ENCODE measurements at places on chromosomes 7 and 10. TPM values are rescaled to one million over a fixed set of nuclear protein-coding genes. Genes with fewer than 3 reads are reported as not detected.

DNA sequence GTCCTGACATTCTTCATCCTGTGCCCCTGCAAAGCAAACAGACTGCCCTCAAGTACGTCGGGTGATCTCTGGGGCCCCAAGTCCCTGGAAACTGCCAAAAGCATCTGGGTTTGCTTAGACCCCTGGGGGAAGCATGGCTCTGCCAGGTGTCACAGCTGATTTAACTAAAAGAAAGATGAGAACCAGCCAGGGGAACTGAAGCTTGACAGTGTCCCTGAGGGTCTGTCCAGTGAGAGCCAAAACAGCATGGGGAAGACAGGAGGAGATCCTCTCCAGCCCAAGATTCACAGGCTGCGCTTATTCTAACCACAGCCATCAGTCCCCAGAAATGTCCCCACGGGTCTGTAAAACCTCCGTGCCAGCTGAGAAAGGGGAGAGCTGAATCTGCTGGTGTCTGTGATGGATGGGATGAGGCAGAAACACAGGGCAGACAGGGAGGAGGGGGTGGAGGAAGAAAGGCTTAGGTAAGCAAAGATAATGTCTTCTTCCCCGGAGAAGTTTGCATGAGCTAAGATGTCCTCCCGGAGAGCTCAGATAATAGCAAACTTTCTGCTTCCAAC lies 21.3 kb downstream of the CCDC3 start:
- no peak for DNase-seq

Gene FIS1
- total RNA-seq, result 126 TPM

DNA sequence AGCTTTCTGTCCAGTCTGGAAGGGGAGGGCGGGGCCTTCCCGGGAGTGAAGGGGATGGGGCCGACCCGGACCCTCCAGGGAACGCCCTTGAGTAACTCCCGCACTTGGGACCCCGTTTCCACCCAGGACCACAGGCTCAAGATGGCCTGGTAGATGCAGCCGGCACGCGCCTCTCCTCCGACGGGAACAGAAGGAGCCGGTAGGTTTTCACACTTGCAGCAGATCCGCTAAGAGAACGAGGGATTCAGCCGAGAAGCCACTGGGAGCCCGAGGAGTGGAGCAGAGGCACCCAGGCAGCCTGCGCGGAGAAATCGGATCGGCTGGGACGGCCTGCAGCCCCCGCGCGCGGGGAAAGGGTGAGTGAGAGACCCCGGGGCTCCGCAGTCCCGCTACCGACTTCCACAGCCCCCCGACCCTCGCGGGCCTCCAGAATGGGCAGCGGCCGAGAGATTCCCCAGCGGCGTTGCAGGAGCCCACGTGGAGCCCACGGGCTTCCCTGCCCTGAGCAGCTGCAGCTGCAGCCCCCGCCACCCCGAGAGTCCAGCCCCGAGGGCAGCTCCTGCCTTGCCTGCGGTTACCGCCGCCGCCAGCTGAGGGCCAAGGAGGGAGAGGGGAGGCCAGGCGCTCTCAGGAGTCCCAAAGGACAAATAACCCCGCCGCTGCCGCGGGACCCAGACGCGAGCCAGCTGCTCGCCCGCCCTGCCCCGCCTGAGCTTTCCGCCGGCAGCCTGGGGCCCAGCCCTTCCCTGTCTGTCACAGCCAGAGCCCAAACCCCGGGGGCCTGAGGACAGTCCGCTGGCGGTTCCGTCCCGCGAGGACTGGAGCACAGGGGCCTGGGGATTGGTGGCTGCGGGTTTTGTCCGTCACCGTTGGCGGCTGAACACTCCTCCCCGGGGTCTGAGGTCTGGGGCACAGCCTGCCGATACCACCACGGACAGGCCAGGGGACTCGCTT lies 21.8 kb downstream of the IFT22 start:
- DNase-seq, result no peak

GRCh38 chr10:31678139-31678536 lies 250.5 kb downstream of the ARHGAP12 start:
- no peak for DNase-seq

Gene AKR1C8
- total RNA-seq, result not detected

Measured in activated T-cell treated with anti-CD3 and anti-CD28 coated beads, Interleukin-2, amount 50 U/mL, for 4 hours (primary cell).